Fibroblast of skin of back (primary cell): ENCODE measurements at places on chromosomes 3 and 15.

GRCh38 chr3:120418866-120419490 lies 31.8 kb downstream of the FSTL1 start:
- peak; percentile 43 for DNase-seq

DNA sequence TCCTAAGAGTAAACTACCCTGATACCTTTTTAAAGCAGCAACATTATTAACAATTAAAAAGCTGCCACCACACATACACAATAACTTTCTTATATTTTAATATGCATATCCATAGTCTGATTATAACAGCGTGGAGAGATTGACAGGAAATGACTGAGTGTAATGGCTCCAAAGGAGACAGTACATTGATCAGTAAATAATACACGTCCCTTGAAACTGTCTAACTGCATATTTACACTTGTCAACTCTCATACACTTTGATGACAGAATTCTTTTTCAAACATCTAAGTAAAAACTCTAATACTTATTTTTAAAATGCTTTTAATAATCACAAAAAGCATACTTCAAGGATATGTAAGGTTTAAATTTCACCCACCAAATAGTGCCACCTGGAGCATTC lies 99.5 kb downstream of the FOXP1 start:
- no peak for DNase-seq

DNA sequence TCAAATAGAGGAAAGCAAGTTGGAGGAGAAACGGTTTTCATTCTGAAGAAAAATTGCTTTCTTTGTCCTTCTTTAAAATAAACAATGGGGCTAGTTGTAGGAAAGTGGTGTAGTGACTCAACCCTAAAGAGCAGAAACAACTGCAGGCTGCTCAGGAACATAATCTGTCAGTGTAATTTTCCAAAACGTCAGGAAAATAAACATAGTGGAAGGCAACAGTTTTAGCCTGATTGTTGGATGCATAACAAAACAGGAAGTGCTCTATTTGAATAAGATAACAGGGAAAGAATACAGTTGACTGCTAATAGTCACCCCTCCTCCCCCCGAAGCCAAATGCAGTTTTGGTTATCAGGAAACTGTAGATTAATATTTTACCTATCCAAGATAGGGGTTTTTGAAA lies 167.6 kb downstream of the ECT2 start:
- DNase-seq: peak; percentile 24

DNA sequence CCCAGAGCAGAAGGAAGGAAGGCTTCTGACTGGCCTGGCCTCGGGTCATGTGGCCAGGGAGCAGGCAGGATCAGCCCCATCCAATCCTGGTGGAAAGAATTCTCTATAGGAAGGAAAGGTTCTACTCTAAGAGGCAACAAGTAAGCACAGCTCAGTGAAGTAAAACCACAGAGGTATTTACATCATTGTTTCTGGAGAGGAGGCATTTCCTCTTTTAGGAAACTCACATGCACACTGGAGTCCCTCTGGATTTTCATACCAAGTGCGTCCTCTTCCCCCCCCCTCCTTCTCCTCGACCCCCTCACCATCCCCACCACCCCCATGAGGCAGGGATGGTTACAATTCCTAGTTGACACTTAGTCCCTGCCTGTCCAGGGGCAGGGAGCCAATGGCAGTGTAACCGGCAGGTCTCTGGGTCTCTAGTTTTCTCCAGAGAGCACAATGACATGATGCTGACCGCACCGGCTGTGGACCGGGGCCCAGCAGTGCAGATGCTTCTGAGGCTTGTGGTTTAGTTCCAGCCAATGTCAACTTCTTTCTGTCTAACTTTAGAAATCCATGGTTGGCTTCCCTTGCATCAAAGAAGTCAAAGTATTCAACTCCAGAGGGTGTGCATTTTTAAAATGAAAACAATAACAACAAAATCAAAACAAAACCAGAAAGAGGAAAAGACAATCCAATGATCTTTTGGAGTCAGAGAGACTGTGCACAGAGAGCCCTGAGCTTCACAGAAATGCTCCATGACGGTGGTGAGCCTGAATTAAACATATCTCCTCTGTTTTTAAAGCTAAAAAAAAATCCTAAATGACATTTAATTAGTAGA lies 230.3 kb upstream of the TLE3 start:
- peak; percentile 87 for DNase-seq

- no peak for DNase-seq
Observed at GRCh38 chr15:65888981-65889380, 19.7 kb downstream of the RAB11A start.

DNA sequence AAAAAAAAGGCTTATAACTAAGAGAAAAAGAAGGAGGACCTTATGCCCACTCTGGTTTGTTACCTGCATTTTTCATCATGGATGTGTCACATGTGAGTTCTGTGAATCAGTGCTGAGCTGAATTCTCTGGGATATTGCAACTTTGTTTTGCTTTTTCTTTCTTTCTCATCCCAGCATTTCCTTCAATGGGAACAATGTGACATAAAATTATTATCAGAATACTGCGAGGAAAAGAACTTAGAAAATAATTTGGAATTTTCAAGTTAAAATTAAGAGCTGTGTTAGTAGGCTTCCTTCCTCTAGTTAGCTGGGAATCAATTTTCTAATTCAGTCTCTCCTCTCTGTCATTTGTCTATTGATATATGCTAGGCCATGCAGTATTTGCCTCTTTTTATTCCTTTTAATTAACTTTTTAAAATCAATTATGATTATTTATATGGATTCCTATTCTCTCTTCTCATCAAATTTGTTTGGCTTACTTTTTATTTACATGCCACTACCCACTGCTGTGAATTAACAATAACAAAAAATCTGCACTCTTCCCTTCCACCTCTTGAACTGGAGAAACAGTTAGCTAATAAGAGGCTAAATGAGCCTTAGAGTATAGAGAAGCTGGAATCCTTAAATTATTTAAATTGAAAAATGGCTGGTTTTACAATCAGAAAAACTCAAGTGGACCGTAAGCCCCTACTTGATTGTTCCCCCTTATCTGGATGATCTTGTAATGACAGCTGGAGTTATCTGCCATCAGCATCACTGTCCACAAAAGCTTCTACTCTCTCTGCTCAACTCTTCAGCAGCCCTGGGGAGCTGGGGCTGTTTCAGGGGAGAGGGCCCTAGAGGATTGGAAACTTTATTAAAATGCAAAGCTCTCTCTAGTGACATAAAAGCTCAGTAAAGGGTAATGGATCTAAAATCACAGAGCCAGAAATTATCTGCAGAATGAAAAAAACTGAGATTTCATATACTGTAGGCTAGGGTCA lies 95.3 kb upstream of the SOX2 start:
- no peak for DNase-seq
